Frontal cortex (tissue), 4 donors: ENCODE measurements at places on chromosomes 2 and 18.

GRCh38 chr2:152038441-152038958 lies 60.3 kb downstream of the CACNB4 start:
- no peak for DNase-seq

DNA sequence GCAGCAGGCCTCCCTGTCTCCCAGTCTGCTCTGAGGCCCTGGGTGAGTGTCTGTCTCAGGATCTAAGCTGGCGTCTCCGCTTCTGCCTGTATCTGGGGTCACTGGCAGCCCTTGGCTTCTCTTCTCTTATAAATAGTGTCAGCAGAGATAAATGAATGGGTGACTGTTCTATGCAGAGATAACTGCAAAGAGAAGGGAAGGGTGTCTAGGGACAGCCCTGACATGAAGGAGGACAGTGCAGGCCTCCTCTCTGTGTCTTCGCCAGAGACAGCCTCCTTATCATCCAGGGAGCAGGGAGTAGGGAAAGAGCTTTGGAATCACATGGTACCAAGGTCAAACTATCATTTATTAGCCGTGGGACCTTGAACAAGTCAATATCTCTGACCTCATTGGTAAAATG lies 28.3 kb upstream of the GMPPA start:
- DNase-seq = no peak

DNA sequence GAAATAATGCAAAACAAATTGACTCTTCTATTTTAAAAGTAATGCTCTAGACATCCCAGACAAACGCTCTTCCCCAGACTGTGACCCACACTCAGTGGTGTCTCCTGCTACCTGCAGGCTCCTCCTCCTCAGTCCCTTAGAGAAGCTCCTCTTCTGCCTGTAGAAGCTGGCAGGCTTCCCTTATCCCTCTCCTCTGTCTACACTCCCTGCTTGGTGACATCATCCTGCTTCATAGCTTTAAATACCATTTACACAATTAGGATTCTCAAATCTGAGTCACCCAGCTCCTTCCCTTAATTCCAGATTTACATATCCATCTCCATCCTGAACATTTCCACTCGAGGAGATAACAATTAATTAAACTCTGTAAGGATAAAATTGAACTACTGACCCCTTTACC lies 167.9 kb downstream of the FBXO15 start:
- no peak for DNase-seq

GRCh38 chr2:234172066-234172465 lies 121.6 kb downstream of the SPP2 start:
- no peak for DNase-seq

GRCh38 chr2:20619624-20620024 lies 31.3 kb downstream of the HS1BP3 start:
- no peak for DNase-seq

DNA sequence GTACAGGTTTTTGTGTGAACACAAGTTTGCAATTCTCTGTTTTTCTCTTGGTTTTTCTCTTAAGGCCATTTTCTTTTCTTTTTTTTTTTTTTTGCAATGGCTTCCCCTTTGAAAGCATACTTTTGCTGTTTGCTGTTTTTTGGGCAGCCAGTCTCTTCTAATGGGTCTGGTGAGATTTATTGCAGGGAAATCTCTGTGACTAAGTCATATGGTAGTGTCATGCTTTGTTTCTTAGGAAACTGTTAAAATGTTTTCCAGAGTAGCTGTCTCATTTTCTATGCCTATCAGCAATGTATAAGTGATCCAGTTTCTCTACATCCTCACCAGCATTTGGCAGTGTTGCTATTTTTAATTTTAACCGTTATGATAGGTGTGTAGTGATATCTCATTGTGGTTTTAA lies 27.9 kb upstream of the CDCA7 start:
- no peak for DNase-seq

DNA sequence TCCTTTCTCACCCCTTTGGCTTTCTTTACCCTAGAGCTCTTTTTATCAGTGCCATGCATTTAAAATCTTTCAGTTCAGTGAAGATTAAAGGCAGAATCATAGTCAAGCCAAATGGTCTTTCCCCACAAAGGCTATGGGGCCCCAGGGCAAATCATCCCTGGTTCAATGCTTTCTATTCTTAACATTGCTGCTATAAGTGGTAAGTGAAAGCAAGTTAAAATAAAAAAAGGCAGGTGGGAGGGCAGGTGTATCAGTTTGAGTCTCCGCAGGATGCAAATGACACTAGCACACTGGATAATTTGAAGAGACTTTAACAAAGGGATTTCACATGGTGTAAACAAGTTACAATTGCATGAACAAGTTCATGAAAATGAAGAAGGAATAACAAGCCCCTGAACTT lies 757.4 kb downstream of the SATB2 start:
- no peak for DNase-seq

- no peak for DNase-seq
Observed at GRCh38 chr2:239944694-239945551, 80.2 kb downstream of the NDUFA10 start.

- DNase-seq = no peak
Observed at GRCh38 chr2:124919296-124919695, 894.2 kb downstream of the CNTNAP5 start.

DNA sequence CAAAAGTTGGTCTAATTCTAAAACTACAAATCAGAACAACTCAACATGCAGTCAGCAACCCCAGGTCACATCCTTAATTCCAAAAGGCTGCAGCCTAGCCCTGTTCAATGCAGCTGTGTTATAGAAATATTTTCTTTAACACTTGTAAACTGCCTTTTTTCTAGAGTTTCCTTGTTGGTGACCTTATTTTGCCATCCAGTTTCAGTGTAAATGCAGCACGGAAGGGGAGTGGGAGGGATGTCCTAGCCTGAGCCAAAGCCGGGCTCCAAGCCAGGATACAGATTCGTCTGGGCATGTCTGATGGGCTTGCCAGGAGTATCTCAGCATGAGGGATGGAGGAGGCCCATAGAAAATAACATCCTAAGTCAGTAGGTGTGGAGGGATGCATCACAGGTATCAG lies 17.7 kb upstream of the SP3 start:
- DNase-seq = no peak

DNA sequence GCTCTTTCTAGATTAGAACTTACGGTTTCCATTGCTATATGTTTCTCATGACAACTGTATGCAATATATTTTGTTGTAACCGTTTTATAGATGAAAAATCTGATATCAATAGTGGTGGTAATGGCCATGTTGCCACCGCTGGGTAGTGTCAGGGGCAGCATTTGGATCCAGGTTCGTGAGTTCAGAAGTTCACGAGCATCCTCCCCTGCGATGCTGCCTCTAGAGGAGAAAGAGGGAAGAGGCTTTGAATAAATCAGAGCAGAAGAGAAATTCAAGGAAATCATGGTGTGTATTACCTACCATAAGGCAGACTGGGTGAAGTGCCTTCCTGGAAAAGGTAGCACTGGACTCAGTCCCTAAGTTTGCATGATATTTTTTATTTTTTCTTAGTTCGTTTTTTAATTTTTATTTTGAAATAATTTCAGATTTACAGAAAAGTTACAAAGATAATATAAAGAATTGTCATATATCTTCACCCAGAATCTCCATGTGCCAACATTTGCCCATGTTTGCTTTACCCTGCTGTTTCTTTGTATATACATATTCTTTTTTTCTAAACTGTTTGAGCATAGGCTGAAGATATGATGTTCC lies 3.3 kb upstream of the ZBTB7C start:
- DNase-seq = peak; percentile 22

DNA sequence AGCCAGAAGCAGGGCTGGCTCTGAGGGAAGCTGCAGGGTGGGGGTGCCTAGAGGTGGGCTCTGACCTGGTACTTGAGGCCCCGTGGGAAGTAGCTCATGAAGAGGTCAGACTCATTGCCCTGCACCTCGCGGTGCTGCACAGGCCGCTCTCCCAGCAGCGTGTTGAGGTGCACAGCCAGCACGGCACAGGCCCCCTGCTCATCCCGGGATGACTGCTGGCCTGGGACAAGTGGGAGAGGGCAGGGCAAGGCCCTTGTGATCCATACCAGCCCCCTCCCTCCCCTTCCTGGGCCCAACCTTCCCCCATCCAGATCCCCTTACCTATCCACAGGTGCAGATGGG lies 8.7 kb downstream of the CAPG start:
- no peak for DNase-seq

GRCh38 chr2:16614314-16614860 lies 51.2 kb downstream of the CYRIA start:
- DNase-seq = no peak

- DNase-seq = no peak
Observed at GRCh38 chr2:197073701-197074433, 147.4 kb upstream of the PGAP1 start.

DNA sequence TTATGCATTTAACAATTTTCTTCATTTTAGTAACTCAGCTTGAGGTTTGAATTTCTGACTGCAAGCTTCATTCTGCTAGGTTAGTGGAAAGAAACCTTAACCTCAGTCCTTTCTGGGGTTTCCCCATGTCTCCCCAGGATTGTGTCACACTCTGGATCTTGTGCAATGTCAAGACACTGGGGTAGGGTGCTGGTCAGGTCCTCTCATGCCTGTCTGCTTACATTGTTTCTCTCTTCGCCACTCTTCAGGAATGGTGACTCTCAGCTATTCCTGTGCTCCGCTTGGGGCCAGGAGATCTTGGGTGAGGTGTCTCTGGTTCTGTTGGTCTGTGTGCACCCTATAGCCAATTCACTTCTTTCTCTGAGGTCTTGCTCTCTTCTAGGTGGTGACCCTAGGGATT lies 23.9 kb downstream of the CTLA4 start:
- DNase-seq = no peak

DNA sequence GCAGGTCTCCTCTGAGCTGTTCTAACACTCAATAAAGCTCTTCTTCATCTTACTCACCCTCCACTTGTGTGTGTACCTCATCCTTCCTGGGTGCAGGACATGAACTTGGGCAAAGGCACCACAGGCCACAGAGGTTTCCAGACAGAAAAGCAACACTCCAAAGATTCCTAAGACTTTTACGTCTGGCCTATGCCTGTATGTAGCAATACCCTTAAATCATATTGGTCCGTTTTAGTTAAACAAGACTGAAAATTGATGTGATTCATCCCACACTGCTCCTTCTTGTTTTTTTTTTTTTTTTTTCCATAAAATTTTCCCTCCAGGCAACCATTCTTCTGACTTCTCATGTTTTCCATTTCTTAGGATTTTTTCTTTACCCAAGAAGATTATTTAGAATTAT lies 404.3 kb downstream of the PID1 start:
- no peak for DNase-seq

DNA sequence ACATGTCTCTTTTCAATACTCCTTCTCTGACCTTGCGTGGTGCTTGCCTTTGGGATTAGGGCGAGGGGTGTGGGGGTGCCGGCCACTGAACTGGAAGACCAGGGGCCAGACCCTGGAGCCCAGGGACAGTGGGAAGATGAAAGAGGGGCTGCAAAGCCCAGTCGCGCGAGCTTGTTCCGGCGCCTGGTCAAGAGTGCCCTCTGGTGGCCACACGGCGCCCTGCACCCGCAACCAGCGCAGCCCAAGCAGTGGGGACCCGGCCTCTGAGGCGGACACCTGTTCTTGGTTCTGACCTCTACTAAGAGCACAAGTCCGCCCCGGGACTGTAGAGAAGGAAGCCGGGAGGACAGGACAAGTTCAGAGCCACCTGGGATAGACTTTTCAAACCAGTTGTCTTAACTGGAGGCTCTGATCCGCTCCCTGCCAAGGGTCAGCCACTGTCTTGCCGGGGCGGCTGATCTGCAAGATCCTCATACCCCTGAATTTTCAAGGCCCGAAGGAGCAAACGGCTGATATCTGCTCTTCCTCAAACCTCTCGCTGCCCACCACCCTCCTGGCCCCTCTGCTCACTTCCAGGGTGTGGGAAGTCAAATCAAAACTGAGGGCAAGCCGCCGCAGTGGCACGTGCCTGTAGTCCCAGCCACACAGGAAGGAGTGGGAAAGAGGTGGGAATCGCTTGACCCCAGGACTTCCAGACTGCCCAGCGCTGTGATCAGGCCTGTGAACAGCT lies 14.9 kb upstream of the MSH6 start:
- DNase-seq = peak; percentile 60

GRCh38 chr2:60213865-60214625 lies 339.4 kb downstream of the BCL11A start:
- DNase-seq = no peak

- DNase-seq = no peak
Observed at GRCh38 chr2:71945603-71945959, 202.1 kb downstream of the CYP26B1 start.

DNA sequence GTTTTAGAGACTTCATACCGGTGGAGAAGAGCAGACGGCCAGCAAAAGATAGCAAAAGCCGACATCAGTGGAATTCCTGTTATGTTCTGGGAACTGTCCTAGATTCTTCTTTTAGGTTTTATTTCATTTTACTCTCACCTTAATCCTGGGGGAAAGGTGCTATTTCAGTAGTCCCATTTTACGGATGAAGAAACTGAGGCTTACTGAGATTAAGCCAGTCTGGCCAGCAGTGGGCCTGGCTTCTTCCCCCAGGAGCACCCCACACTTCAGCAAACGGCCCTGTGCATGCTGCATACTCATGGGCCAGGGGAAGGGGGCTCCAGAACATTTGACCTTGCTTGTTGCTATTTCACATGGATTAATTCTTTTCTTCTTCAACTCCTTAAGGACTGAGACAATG lies 56.7 kb downstream of the NTSR2 start:
- DNase-seq = no peak

DNA sequence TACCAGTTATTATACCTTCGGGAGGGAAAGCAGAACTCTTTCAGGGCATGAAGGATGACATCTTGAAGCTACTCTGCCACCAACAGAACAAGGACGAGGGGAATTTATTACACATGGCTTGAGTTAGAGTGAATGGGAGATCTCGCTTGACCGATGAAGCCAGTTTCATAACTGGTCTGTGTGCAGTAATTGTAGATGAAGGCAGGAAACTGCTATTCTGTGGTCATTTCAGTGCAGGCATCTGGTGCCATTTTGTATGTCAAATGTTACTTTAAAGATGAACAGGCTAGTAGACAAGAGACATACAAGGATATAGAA lies 20.5 kb downstream of the GREB1 start:
- DNase-seq = no peak

DNA sequence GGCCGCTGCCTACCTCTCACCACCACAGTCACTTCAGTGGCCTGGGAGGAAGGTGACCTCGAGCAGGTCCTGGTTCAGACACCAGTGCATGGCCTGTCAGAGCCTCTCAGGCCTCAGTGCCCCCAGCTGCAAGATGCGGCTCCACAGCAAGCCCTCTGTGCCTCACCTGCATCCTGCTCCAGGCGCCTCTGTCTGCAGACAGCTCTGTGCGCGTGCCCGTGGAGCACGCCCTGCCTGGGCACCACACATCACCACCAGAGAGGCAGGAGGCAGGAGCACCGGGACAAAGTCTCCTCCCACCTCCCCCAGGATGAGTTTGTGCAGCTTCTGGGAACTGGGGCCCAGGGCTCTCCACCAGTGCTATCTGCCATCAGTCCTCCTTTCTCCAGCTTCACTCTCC lies 98.7 kb downstream of the TFCP2L1 start:
- DNase-seq = no peak

GRCh38 chr2:40230707-40231432 lies 221.0 kb downstream of the SLC8A1 start:
- no peak for DNase-seq

DNA sequence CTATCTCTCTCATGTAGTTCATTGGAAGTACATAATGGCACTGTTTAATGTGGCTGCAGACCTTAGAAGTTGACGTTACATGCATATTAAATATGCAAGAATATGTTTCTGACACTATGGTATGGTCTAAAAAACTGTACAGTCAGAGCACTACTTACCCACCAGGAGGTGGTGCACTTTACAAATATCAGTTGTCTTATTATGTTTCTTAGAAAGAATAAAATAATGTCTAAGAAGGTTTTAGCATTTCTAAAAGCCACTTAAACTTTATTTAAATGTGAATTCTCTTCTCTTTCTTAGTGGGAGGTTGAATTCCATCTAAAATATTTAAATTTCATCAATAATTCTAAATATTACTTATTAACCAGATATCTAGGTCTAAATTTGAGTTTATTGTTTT lies 4.3 kb downstream of the TMEFF2 start:
- DNase-seq = no peak
